ENCODE measurements at places on chromosomes 5 and 9.

- no peak for DNase-seq
These were observed 72.2 kb downstream of the CERT1 start for GRCh38 chr5:75439276-75439675.

GRCh38 chr5:97009212-97009898 is 73.5 kb downstream of the LNPEP start:
- DNase-seq: no peak

GRCh38 chr9:136722969-136723356 is 10.6 kb downstream of the DIPK1B start:
- no peak for DNase-seq

GRCh38 chr5:38607930-38608564 is 51.6 kb upstream of the LIFR start:
- DNase-seq: no peak

DNA sequence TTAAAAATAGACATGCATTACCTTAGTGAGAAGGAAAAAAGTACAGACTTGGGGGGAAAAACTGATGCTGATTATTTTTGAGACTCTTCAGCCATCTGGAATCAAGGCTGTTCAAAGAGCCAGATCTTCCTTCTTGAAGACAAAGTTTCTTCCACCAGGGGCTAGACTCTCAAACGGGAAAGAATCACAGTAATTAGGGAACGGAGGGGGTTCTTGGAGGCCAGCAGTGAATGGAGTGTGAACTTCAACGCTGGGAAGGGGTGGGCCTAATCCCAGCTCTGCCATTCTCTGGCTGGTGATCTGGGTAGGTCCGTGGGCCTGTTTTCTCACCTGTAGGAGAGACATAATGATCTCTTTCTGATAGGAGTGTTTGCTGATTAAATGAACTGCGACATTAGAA is 21.1 kb upstream of the LHX2 start:
- no peak for DNase-seq

DNA sequence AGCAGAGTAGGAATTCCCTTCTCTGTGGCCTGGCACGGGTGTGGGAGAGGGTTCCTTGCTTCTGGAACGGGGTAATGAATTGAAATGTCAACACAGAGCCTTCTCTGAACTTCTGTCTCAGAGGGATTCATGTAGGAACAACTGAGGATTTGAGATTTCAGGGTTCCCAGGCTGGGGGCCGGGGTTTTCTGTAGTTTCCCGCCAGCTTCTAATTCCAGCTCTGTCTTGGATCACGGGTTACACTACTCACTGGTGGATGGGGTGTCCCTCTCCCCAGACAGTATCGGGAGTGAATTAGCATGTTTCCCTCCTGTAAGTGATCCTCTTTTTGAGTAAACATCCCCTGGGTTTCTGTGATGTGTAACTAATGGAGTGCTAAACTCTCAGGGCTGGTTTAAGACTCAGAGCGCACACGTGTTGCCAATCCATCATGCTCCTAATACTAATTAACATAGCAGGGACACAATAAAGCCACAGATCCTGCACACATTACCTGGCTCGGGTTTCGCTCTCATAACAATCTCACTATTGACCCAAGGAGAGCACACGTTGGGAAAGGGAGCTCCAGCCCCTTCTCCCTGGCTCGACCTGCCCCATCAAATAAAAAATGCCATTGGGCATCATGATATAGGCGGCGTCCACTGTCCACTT is 18.1 kb upstream of the DMRT2 start:
- no peak for DNase-seq

GRCh38 chr5:115306011-115306536 is 9.6 kb upstream of the CCDC112 start:
- DNase-seq: no peak

DNA sequence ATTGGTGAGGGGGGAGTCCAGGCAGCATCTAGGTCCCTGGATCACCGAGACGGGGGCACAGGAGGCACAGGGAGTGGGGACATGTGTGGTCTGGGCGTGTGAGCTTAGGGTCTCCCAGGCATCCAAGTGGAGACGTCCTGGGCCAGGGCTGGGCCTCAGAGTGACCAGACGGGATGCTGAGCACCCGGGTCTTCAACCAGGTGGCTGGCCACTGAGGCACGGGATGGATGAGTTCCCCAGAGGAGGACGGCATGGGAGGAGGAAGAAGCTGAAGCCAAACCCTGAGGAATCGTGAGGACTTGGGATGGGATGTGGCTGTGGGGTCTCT is 88.0 kb downstream of the LMX1B start:
- DNase-seq: no peak

GRCh38 chr5:32505756-32506155 is 61.2 kb upstream of the ZFR start:
- no peak for DNase-seq

DNA sequence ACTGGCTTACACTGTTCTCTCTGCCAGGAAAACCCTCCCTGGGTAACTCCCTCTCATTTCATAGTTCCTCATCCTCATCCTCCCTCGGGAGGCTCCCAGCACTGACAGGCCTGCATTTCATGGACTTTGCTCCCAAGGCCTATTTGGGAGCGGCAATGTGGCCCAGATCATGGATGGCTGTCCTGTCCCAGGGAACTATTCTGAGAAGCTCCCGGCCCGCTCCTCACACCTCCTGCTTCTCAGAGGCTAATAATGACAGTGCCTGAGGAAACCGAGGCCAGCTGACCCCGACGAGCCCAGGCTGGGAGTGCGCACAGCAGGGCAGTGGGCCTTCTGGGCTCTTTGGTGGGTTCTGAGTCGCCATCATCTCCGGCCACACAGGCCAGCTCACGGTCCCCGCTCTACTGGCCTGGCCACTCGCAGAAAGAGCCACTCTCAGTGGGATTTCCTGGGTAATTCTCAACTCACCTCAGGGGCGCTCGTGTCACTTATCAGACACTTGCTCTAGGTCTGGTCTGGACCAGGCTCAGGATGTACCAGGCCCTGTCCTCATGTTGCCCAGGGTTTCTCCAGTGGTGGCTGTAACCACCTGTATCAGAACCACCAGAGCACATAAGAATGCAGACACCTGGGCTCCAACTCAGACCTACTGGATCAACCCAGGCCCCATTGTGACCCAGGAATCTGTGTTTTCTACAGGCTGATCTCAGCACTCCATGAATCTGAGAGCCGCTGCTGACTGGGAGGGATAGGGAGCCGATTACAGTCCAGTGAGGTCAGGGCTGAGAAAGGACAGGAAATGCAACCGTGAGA is 2.0 kb upstream of the DOLPP1 start:
- no peak for DNase-seq

Data from esophagus squamous epithelium (tissue), 5 donors.